ENCODE measurements at places on chromosomes 16 and 17. TPM values are rescaled to one million over a fixed set of nuclear protein-coding genes. Genes with fewer than 3 reads are reported as not detected.

CRISPLD2 gene
- total RNA-seq, result 0.86 TPM

SLC12A3 gene
- total RNA-seq, result not detected

DNA sequence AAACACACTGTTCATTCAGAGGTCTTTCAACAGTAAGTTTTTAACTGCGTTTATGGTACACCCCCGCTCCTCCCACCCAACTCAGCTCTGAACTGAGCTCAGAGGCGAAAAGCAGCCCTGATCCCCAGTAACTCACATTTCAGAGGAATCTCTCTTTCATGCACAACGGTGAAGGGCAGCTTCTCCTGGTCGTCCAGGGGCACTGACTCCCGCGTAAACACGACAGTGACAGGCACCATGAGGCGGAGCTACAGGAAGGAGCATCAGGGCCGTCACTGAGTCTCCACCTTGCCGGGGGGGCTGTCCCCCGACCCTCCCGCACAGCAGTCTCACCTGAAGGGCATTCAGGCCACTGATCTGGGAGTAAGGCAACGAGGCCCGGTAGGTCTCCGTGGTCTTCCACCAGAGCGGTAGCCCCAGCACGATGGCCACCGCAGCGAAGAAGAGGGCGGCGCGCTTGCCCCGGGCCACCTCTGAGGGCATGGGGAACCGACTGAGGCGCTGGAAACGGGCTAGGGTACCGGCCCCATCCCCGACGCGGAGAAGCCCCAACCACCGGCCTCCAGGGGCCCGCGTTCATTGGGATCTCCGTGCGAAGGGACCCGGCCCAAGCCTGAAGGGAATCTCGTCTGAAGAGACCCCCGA, 486 bp downstream of the PIGS start:
- DNase-seq, result peak; percentile 40

DNA sequence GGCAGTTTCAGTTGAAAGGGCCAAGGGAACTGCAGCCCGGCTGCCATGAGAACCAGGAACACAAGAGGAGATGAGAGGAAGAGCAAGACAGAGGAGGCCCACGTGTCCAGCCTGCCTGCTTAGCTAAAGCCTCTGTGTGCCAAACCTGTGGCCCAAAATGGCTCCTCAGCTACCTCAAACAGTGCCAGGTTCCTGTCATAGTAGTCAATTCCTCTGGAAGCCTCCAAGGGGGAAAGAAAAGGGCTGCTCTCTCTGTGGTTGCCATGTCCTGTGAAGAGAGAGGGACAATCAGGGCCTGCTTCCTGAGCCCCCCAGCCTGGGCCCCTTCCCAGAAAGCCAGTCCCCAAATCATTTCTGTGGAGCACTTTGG, 5.2 kb downstream of the SLC12A4 start:
- no peak for DNase-seq

Data from natural killer cell (primary cell).